ENCODE measurements at places on chromosomes 12 and 14.

DNA sequence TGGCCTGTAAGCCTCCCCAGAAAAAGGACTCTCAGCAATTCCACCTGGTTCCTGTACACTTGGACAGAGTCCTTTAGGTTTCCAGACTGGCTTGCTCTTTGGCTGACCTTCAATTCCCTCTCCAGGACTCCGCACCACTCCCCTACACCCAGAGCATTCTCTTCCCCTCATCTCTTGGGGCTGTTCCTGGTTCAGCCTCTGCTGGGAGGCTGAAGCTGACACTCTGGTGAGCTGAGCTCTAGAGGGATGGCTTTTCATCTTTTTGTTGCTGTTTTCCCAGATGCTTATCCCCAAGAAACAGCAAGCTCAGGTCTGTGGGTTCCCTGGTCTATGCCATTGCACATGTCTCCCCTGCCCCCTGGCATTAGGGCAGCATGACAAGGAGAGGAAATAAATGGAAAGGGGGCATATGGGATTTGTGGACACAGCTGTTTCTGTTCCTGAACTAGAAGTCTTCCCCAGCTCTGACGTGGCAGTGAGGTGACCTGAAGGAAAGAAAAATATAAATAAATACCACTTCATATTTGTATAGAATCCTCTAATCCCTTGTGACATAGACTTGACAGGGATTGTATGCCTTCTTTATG is 1.3 kb downstream of the RNASE7 start:
- no peak for DNase-seq

DNA sequence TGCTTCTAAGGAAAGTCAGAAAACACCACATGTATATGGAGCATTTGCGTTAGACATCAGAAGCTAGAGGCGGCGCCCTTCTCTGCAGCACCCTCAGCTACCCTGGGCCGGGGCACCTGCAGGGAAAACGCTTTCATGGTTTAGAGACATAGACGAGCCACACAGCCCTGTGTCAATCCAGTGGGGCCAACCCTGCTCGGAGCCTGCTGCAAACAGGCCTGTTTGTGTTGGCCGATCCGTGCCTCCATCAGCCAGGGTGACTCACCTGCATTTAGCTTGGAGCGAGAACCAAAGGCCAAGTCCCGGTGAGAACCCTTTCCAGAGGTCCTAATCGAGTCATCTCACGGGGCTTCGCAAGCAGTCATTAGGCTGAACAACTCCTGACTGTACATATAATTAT is 19.5 kb upstream of the FZD10 start:
- DNase-seq = no peak

GRCh38 chr12:45981075-45981837 is 9.1 kb downstream of the SCAF11 start:
- no peak for DNase-seq

GRCh38 chr14:104999361-104999760 is 13.8 kb downstream of the CLBA1 start:
- no peak for DNase-seq

GRCh38 chr12:96208346-96208745 is 14.2 kb downstream of the ELK3 start:
- no peak for DNase-seq

GRCh38 chr12:105640761-105641160 is 310.3 kb downstream of the C12orf75 start:
- no peak for DNase-seq

GRCh38 chr14:80585506-80585835 is 356.1 kb downstream of the CEP128 start:
- no peak for DNase-seq
